ENCODE measurements at places on chromosomes 2 and 18.

DNA sequence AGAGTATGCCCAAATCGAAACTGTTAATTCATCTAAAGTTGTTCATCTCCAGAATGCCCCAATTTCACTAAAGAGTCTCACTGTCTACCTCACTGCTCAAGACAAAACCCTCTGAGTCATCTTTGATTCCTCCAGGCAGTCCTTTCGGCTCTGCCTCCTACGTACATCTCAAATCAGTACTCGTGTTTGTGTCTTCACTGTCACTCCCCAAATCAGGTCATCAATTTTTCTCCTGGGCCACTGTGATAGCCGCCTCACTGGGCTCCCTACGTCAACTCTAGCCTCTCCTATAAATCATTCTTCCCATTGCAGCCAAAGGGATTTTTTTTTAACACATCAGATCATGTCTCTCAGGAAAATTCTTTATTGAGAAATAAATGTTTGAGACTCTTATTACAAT, 42.1 kb upstream of the TTC39C start:
- no peak for DNase-seq

- DNase-seq = no peak
Observed at GRCh38 chr2:191604154-191604553, 73.8 kb upstream of the NABP1 start.

DNA sequence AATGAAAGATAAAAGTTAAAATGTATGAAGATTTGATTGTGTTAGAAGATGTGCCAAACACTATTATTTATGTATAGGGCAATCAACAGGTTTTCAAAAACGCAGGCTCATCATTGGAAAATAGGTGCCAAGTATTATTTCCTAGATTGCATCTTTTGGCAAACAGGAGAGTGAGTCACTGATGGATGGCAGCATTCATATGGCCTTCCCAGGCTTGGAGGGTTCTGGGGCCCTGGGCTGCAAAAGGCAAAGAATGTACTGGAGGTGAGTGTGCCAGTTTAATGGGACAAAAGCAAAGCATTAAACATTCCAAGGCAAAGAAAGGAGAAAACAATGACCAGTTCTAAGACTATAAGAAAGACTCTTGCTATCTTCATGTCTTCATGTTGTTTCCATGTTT, 379.4 kb downstream of the RIT2 start:
- DNase-seq = no peak

- no peak for DNase-seq
Observed at GRCh38 chr2:43328832-43329231, 102.4 kb upstream of the ZFP36L2 start.

- DNase-seq = peak; percentile 6
Observed at GRCh38 chr18:75784390-75784789, 356.9 kb upstream of the SMIM21 start.

DNA sequence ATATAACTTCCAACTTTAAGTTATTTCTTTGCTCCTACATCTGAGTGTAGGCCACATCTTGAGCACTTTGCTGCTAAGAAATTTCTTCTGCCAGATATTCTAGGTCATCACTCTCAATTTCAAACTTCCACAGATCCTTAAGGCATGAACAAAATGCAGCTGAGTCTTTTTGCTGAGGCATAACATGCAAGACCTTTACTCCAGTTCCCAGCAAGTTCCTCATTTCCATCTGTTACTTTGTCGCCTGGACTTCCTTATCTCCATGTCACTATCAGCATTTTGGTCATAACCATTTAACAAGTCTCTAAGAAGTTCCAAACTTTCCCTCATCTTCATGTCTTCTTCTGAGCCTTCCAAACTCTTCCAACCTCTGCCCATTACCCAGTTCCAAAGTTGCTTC, 1077.3 kb upstream of the TMEFF2 start:
- DNase-seq = no peak

- DNase-seq = peak; percentile 16
Observed at GRCh38 chr2:206531996-206532543, 88.7 kb downstream of the ADAM23 start.

GRCh38 chr2:69177063-69177771, 164.2 kb downstream of the ANTXR1 start:
- DNase-seq = peak; percentile 99

- peak; percentile 53 for DNase-seq
Observed at GRCh38 chr2:237673130-237674001, 46.0 kb downstream of the LRRFIP1 start.

GRCh38 chr18:62381373-62381772, 56.3 kb downstream of the TNFRSF11A start:
- no peak for DNase-seq
